Hippocampal formation (tissue), 2 donors: ENCODE measurements at places on chromosomes 11 and 22.

GRCh38 chr11:94854770-94855633, 86.8 kb downstream of the AMOTL1 start:
- DNase-seq, result no peak

GRCh38 chr11:7889985-7890384, 41.1 kb downstream of the OR10A6 start:
- DNase-seq, result no peak

- no peak for DNase-seq
Measured at GRCh38 chr11:10670099-10670498, 23.5 kb downstream of the IRAG1 start.

DNA sequence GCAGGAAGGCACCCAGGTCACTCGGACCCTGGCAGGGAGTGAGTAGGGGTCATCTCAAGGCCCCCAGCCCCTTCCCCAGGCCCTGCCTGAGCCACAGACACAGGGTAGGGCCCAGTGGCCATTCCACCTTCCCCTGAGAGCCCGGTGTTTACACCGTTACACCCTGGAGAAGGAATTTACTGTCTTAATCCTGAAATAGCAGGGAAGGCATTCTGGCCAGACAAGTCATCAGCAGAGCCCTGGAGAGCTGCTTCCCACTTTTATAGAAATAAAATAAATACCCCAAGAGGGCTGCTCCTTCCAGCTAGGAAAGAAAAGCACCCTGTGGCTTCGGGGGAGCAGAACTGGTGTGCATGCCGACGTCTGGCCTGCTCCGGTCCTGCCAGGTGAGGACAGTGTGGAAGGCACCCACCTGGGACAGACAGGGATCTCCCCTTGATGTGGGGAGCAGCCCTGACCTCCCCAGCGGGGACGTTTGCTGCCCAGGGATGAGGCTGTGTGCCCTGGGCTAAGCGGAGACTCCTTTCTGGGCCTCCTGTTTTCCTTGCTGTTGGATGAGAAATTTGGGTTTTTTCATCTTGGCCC, 180.0 kb downstream of the MN1 start:
- DNase-seq, result no peak

GRCh38 chr22:36744791-36745190, 31.1 kb downstream of the IFT27 start:
- DNase-seq, result no peak

GRCh38 chr22:37242395-37242918, 1.6 kb downstream of the RAC2 start:
- DNase-seq, result no peak

GRCh38 chr22:19742160-19743066, 18.2 kb upstream of the TBX1 start:
- DNase-seq, result no peak

GRCh38 chr11:134478611-134479010, 66.6 kb upstream of the B3GAT1 start:
- no peak for DNase-seq
